ENCODE measurements at places on chromosomes 16 and 17.

GRCh38 chr16:57834936-57835335, 32.6 kb upstream of the KIFC3 start:
- no peak for DNase-seq

- no peak for DNase-seq
Observed at GRCh38 chr16:23907903-23908302, 72.1 kb downstream of the PRKCB start.

DNA sequence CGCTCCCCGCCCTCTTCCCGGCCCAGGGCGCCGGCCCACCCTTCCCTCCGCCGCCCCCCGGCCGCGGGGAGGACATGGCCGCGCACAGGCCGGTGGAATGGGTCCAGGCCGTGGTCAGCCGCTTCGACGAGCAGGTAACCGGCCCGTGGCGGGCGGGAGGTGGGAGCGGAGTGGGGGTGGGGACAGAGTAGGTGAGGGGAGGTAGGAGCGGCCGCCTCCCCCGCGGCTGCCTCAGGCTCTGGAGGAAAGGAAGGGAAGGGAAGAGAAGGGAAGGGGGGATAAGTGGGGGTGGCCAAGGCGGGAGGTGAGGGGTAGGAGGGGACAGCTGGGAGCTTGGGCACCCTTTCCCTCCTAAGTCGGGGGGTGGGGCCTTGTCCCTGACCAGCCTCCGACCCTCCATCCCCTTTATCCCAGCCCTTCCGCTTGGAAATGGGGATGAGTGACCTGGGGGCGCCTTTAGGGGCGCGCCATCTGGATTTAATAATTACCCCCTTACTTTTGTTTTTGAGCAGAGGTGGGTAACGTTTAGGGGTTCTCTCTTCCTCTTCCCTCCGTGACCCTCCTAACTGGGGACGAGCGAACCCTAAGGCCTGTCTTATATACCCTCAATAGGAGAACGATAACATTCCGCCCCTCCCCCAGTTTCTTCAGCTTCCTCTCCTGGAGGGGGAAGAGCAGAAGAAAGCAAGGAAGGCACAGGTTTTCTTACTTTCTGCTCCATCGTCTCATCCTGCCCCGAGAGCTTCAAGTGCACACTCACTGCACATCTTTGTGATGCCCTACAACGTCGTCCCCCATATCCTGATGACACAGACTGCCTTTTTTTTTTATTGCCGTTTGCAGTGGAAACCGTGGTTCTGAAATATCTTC, 694 bp downstream of the NF1 start:
- DNase-seq = peak; percentile 38

DNA sequence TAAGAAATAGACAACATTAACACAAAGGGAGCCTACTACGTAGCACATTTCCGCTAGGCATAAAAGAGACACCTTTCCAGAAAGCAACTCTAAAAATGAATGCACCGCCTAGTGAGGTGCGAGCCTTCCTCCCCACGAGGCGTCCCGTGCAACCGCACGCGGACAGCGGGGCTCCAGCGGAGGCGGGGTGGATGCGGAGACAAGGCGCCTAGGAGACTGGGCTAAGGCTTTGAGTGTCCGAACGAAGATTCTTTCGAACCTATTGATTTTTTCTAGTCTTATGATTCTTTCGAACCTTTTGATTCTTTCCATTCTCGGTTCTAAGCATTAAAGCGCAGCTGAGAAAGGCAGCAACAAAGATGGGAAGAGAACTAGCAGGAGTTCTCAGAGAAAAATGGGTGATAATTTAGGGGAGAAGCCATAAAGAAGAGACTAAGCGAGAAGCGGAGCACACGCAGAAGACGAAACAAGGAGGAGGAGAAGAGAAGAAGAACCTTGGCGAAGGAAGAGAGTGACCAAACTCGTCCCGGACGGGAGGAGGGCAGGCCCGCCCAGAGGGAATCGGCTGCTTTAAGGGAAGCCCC, 394 bp upstream of the CPD start:
- peak; percentile 68 for DNase-seq

GRCh38 chr17:19387921-19388521, 1.0 kb upstream of the MFAP4 start:
- no peak for DNase-seq

DNA sequence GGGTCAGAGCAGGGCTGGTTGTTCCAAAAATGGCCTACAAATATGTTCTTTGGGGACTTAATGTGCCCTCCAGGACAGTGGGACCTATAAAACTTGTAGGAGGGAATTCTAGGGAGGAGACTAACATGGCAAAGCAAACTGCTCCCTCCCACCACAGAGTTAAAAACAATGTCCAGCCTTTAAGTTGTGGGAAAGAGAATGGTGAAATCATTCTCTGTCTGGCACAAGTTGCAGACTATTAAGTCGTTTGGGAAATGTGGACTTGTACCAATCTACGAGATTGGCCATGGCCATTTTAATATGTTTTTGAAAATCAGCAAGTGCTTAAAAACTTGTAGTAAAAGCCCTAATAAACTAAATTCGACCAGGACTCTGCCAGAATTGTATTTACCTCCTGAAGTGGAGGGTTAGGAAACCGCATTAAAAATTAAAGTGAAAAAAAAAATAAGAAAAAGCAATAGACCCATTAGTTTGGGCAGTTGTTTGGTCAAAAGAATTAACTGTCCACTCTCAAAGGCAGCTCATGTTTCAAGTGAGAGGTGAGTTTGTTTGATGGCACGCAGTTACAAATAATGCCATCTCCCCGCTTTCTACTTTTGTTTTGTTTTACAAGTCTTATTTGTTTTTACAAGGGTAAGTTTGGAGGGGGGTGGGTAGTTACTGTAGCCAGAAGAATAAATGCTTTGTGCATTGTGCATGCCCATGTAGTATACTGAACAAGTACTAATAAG, 32.4 kb downstream of the ANKFN1 start:
- no peak for DNase-seq

DNA sequence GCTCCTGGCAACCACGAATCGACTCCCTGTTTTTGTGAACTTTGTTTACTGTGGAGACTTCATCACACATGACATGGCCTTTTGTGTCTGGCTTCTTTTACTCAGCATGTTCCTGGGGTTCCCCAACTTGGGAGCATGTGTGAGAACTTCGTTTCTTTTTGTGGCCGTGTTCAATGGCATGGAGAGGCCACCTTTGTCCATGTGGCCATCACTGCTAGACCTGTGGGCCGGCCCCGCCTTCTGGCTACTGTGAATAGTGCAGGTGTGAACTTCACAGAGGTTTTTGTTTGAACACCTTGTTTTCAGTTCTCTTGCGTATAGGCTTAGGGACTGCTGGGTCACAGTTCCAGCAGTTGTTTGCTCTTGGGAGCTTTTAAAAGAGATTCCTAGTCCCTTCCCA, 5.7 kb upstream of the SLC38A8 start:
- no peak for DNase-seq

- peak; percentile 85 for DNase-seq
Observed at GRCh38 chr17:63699638-63700527, at the start of gene LIMD2. Gene LIMD2 (minus strand): TSS chr17:63700125. CDS start chr17:63699298, 827 bp downstream.

DNA sequence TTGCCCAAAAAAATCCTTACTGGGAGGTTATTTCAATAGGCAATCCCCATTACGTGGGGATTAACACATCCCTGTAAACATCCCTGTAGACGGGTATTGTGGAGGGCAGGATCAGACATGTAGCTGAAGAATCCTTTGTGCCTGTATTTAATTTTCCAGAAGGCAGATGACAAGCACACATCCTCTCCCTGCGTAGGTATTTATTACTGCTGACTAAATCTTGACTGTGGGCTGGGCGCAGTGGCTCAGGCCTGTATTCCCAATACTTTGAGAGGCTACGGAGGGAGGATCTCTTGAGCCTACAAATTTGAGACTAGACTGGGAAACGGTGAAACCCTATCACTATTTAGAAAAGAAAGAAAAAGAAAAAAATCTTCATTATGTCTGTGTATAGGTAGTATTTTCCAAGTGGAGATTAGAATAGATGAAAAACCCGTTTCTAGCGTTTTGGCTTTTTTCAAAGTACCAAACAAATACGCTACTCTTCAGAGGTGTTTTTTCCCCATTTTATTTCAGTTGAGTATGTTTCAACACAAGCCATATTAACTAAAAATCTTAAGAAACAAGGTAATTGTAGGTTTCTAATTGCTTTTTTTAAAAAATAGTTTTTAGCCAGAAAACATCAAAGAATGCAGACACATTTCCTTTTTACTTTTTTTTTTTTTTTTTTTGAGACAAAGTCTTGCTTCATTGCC, 1.5 kb upstream of the MARF1 start:
- no peak for DNase-seq

GRCh38 chr16:85330694-85331188, 218.5 kb upstream of the CIBAR2 start:
- DNase-seq = no peak

DNA sequence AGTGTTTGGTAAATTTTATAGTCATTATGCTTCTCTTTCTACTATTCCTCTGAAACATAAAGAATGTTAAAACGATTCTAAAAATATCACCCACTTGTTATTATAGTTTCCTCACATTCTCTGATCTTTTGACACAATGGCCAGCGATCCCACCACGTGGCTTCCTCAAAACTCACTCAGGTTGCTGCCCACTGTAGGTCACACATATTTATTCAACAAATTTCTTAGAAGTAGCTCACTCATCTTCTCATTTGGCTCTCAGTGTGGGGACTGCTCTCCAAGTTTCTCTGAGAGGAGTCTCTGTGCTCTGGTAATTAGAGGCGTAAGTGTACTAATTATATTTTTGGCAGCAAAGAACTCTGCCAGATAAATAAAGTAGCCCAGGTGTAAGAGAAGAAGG, 465.4 kb downstream of the CDH11 start:
- no peak for DNase-seq

Data from GM06990 (cell line).